ENCODE measurements at places on chromosomes 1 and 21. TPM values are rescaled to one million over a fixed set of nuclear protein-coding genes. Genes with fewer than 3 reads are reported as not detected.

- no peak for DNase-seq
These were observed 17.6 kb downstream of the RIT1 start for GRCh38 chr1:155893389-155894142.

- DNase-seq, result no peak
These were observed 57.8 kb downstream of the RHOU start for GRCh38 chr1:228793032-228793431.

- no peak for DNase-seq
These were observed 166.5 kb downstream of the TPR start for GRCh38 chr1:186208405-186209129.

GRCh38 chr21:42254651-42255601 lies 36.0 kb downstream of the ABCG1 start:
- DNase-seq, result no peak

- DNase-seq, result no peak
These were observed 898 bp upstream of the PTGS2 start for GRCh38 chr1:186681121-186681520.

DNA sequence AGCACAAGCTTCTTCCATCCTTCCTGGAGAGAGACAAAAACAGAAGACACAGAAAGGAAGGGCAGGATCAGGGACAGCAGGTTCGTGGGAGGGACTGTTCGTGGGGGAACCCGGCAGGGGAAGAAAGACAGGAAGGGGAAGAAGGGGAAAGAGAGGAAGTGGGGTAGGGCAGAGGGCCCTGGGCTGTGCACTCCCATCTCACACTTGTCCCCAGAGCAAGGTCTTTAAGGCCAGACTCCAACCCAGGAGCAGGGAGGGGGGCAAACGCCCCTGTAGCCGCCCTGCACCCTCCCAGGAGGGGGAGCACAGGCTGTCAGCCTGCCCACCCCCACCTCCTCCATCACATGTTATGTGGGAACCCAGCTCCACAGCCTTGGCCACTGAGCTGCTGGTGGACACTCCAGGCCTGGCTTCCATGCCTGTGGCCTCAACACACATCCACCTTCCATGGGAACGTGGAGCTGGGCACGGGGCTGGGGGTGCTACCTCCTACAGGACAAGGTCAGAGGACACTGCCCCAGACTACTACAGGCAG lies 9.3 kb downstream of the SLC19A1 start:
- DNase-seq, result no peak

DNA sequence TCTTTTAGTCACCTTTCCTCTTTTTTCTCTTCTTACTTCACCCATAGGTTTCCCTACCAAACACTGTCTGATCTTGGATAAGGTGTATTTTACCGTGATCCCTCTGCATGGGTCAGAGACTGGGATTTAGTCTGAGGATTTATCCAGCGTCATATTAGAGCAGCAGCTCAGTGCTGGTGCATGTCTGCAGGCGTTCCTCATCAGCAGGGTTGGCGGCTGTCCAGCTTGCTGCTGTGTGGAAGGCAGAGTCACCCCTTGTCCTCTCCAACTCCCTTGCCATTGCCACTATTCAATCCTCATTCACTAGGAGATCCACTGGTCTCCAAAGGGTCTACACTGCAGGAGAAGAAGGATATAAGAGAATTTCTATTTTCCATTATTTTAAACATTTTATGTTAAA lies 7.3 kb upstream of the FAM78B start:
- no peak for DNase-seq

- DNase-seq, result no peak
These were observed 11.4 kb downstream of the RPE65 start for GRCh38 chr1:68438310-68438709.

GRCh38 chr1:119327450-119328155 lies 41.0 kb upstream of the HAO2 start:
- peak; percentile 62 for DNase-seq

DNA sequence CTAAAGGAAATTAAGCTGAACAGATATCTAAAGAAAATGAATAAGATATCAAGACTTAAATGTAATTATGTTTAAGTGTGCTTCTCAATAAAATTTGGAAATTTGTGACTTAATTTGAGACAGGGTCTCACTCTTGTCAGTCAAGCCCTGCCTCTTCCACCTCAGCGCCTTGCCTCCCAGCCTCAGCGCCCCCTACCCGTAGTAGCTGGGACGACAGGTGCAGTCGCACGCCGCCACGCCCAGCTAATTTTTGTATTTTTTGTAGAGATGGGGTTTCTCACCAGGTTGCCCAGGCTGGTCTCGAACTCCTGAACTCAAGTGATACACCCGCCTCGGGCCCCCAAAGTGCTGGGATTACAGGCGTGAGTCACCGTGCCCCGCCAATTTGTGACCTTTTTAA lies 117.0 kb downstream of the CLEC20A start:
- DNase-seq, result no peak

- no peak for DNase-seq
These were observed 2.5 kb upstream of the CLCA1 start for GRCh38 chr1:86466109-86466844.

GRCh38 chr1:19869929-19870328 lies 12.3 kb upstream of the OTUD3 start:
- no peak for DNase-seq

DNA sequence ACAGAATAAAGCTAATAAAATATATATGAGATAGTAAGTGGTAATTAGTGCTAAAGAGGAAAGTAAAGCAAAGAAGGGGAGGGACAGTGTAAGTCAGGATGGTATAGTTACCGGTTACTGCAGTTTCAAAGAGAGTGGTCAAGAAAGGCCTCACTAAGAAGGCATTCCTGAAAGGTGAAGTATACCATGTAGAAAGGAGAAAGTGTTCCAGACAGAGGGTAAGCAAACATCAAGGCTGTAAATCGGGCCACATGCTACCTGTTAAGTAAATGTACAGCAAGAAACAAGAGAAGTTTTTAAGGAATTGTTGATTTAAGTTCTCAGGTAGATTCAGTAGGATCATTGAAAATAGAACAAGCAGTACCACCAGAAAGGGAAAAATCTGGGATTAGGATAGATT lies 9.7 kb downstream of the DESI2 start:
- no peak for DNase-seq

GRCh38 chr1:7712731-7713323 lies 58.3 kb upstream of the VAMP3 start:
- DNase-seq, result no peak

- DNase-seq, result no peak
These were observed 2.9 kb downstream of the SHISA4 start for GRCh38 chr1:201891451-201892045.

DNA sequence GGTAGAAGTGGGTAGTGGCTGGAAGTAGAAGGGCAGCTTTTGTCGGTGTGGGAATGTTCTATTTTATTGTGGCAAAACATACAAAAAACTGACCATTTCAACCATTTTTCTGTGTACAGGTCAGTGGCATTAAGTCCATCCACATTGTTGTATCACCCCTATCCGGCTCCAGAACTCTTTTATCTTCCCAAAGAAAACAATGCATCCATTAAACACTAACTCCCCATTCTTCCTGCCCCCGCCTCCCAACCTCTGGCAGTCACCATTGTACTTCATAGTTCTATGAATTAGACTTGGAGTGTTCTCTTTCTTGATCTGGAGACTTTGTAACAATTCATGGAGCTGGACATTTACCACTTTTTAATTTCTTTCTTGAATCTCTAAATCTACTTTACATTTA lies 55.7 kb downstream of the DEGS1 start:
- no peak for DNase-seq

- DNase-seq, result no peak
These were observed 17.4 kb upstream of the DPYD start for GRCh38 chr1:97938285-97938642.

- no peak for DNase-seq
These were observed 4.8 kb upstream of the WNT9A start for GRCh38 chr1:227952374-227953021.

DNA sequence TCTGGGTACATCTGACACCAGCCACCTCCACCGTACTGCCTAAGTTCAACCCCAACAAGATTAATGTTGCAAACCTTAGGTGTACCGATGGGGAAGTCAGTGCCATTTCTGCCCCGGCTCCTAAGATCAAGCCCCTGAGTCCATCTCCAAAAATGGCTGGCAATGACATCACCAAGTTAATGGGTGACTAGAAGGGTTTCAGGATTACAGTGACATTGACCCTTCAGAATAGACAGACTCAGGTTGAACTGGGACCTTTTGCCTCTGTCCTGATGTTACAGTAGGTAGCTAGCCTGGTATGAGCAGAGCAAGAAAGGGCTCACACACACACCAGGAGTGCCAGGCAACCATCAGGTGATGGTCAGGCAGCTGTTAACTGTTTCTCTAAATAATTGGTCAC lies 21.7 kb upstream of the ZMYM6 start:
- DNase-seq, result no peak

DNA sequence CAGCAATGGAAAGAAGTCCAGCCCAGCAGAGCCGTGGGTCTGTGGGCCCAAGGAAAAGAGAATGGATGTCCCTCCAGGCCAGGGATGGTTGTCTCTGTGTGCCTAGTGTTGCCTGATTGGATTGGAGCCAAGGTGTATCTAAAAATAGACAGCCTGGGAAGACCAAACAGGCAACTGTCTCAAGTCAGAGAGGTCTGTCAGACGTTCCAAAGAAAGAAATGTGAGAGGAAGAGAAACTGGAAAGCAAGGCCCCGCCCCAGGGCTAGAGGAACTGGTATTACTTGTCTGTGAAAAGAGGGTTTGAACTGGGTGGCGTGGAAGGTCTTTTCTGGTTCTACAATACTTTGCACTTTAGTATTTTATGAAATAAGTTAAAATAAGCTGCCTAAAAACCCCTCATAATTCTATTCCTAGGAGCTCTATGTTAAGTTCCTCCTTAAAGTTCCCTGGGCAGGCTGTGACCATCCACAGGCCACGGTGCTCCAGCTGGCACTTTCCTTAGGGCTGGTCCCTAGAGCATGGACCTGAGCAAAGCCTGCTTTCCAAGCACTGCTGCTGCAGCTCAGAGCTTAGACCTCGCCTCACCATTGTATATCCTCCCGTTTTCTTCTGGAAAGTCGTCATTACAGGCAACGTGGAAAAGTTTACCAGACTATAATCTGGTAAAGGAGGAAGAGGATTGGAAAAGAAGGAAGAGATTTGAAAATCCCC lies 151.6 kb downstream of the DISC1 start:
- no peak for DNase-seq

DNA sequence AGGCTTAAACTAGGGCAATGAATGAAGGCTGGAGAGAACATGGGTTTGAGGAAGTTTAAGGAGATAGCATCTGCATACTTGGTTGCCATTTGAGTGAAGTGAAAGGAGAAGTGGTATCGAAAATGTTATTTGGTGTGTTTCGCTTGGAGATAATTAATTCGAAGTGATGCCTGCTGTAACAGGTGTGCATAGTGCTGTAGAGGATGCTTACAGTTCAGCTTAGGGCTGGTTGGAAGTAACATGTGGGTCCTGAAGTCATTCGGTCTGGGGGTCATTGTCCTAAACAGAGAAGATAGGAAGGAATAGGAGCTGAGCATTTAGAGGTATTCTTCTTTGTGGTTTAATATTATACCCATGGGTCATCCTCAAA lies 301 bp upstream of the NUDT17 start:
- no peak for DNase-seq

DNA sequence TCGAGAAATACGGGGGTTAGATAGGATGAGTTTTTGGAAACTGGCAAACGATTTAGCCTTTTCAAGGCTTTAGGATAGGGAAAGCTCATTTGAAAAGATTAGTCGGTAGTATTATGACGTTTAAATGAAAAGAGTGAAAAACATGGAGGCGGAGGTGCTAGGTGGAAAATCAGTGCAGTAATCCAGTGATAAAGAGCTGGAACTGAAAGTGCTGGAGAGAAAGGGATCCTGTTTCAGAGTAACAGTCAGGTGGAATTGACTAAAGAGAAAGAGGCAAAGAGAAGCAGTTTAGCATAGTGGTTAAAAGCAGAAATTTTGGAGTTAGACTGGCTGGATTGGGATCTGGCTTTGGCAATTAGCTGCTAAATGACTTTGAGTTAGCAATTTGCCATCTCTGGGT lies 945 bp downstream of the WDR3 start:
- no peak for DNase-seq

GRCh38 chr1:197521118-197521739 lies 253.2 kb downstream of the CRB1 start:
- DNase-seq, result no peak

DNA sequence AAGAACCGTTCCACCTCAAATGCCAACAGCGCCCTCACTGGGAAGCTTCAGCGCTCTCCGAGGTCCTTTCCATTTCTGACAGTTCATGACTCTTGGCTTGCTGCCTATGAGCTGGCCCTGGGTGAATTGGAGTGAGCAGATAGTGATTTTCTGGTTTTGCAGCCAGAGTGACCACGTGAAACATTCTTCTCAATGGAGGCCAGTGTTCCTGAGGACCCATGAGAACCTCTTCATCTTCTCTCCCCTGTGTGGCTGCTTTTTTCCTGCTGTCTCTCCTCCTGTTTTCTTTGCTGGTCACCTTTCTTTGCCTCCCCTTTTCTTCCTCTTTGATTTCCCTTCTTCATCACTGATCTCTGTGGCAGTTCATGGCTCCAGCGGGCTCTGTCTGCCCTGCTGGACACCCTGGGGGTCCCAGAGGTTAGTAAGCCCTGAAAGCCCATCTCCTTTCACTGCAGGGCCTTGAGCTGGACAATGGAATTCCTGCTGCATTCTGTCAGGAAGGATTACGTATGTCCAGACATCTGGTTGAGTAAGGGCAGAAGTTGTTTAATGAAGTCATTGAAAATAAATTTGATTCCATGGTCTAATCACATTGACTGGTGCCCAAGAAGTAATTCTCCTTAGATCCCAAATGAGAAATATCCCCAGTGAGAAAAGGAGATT lies 29.9 kb downstream of the VASH2 start:
- DNase-seq, result no peak

GRCh38 chr1:229507502-229507901 lies 639 bp downstream of the NUP133 start:
- DNase-seq, result no peak

- peak; percentile 20 for DNase-seq
These were observed 33.2 kb upstream of the FAM163A start for GRCh38 chr1:179709841-179710329.

Gene KIF21B
- 2.2 TPM for polyA plus RNA-seq

Gene LAMC1
- 285 TPM for polyA plus RNA-seq

Gene MYOG
- polyA plus RNA-seq, result 0.17 TPM

Gene SPRR1A
- 0.21 TPM for polyA plus RNA-seq

Gene FUCA1
- 47.2 TPM for polyA plus RNA-seq

Gene NBPF4
- not detected for polyA plus RNA-seq

Gene CLIC6
- polyA plus RNA-seq, result 3.7 TPM

Gene VWA5B1
- 1.2 TPM for polyA plus RNA-seq

Gene SAMD13
- 6.5 TPM for polyA plus RNA-seq

Gene CDCP2
- polyA plus RNA-seq, result not detected

Gene FBLIM1
- 59.6 TPM for polyA plus RNA-seq

Gene ITSN1
- polyA plus RNA-seq, result 41.7 TPM

Gene FOXO6
- polyA plus RNA-seq, result 1.6 TPM
